ENCODE measurements at places on chromosomes 5 and 9. TPM values are rescaled to one million over a fixed set of nuclear protein-coding genes. Genes with fewer than 3 reads are reported as not detected.

Gene EPB41L4A
- total RNA-seq = 0.51 TPM

Gene RBM27
- total RNA-seq = 20.3 TPM

Gene CCL27
- not detected for total RNA-seq

Gene GPX3
- 126 TPM for total RNA-seq

Gene GRIA1
- total RNA-seq = 1.8 TPM

Gene DND1
- under 0.01 TPM for total RNA-seq

Measured in fibroblast of lung (primary cell).